NCI-H146 (cell line): ENCODE measurements at places on chromosomes 6 and 20.
A peak's percentile ranks its signal among the peaks of the same experiment; 100 is the strongest.

GRCh38 chr6:106658469-106658868 is 29.1 kb downstream of the QRSL1 start:
- no peak for DNase-seq

DNA sequence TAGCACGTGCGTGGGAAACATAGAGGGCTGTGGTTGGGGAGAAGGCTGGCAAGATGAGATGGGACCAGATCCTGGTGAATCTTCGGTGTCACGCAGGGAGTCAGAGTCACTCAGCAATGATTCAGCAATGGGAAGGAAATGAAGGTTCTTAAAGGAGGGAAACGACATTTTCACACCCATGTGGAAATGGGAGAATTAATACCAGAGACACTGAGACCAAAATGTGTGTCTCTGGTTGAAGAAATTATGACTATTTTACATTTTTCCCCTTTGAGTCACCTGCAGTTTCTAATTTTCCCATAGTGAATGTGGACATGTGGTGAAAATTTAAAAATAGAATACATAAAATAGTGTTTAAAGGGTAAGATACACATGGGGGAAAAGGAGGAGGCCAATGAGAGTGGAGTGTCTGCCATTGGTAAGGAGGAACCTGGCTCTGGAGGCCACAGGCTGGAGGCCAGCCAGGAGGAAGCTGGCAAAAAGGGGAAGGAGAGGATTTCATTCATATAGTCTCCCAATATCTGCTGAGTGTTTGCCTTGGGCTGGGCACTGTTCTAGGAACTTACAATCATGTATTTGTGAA is 17.5 kb downstream of the NRN1 start:
- DNase-seq, result no peak

GRCh38 chr6:61886608-61887259 is 399.3 kb downstream of the KHDRBS2 start:
- no peak for DNase-seq

DNA sequence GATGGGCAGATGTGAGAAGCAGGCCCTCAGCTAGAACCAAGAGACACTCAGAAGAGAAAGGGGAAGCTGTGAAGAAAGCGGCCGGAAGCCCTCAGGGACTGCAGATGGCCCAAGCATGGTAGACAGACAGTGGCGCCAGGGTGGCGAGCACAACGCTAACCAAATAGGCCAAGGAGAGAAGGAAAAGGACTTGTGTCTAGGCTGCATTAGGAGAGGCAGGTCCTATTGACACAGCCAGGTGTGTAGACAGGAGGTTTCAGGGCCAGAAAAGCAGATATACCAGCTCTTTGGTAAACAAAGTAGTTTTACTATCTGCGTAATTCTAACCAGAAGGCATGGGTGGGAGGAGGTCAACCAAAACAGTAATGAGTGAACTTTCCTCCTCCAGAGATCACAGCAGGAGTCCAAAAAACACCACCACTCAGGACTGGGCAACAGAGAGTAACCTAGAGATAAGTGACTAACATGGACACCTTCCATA is 15.8 kb upstream of the MAP7 start:
- peak; percentile 53 for DNase-seq

DNA sequence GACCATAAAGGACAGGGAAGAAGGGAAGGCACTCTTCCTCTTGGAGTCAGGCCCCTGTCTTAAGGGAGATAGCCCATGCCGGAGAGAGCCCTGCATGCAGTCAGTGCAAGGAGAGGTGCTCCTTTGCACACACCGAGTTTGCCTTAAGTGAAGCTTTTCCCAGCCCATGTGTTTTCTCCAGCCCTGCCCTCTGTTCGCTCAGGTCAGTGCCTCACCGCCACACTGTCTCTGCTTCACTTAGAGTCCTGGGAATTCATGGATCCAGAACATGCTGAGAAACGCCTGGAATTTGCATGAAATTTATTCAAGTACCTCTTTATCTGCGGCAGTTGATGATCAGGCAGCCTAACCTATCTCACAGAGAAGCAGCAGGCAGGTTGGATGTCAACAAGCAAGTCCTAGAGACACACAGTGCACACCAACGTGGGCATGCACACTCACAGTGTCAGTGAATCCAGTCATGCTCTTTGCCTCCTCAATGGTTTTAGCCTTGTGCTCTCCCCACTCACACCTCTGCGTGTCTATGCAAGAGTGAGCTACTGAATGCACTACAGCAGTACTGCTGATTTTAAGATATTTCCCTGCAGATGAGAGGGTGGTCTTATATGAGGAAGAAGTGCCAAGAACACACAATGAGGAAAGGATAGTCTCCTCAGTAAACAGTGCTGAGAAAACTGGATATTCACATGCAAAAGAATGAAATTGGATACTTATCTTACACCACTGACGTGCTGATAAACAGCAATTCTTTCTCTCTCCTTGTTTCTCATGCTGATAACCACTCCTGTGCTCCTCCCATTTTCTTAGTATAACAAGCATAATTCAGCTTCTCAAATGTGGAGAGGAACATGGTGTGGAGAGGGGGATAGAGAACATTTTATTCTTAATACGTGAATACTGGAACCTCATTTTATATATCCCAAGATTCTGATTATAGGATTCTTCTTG is 295.1 kb upstream of the CDYL start:
- no peak for DNase-seq

DNA sequence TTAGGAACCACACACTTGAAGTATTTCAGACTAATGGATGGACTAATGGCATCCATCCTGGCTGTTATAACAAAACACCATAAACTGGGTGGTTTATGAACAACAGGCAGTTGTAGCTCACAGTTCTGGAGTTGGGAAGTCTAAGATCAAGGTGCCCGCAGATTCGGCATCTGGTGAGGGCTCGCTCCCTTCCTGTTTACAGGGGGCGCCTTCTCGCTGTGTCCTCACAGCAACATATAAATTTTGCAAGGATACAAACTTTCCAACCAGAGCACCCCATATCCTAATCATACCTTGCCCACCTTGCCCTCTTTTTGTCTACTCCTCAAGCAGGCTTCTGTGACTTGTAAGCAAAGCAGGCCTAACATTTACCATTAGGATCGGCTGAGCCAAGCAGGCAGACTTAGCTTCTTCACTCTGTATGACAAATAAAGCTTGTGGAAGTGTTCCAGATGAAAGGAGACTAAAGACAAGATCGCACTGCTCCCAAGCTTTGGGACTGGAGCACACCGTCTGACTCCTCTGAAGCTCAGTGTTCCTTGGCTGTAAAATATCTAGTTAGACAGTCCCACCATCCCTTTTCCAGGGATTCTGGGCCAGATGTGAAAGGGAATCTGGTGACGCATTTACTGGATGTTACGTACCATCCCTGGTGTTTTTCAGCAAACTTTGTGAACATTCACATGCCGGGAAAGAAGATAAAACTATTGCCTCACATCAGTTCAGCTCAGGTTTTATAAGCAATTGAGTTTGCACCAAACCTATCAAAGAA is 34.9 kb downstream of the GFOD1 start:
- DNase-seq, result no peak

GRCh38 chr6:11830105-11830504 is 51.5 kb upstream of the ADTRP start:
- no peak for DNase-seq

DNA sequence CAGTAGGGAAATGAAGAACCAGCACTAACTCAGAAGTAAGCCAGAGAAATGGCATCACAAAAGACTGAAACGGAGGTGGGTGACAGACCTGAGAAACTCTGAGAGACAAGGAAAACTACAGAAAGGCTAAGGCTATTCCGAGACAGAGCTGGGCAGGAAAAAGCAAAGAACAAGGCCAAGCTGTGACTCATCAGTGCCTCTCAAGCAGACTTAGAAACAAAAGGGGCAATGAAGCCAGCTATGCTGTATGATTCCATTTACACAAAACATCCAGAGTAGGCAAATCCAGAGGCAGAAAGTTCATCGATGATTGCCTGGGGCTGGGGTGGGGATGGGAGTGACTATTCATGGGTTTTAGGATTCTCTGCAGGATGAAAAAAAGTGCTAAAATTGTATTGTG is 50.0 kb downstream of the SLC23A2 start:
- DNase-seq, result no peak

DNA sequence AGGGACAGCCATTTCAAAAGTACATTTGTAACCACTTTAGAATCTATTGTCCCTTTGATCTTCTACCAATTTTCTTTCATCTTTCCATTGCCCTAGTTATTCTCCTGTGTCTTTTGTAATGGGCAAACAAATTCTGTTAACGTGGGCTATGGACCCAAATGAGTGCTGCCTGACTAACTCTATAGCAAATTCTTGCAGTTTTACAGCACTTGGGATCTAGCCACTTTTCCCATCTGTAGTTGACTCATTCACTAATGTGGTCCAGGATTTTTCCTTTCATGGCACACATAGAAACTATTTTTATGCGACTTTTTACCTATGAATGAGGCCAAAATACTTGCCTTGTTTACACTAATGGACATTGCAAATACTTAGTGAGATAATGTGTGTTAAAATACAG is 52.0 kb downstream of the GRIK2 start:
- DNase-seq, result no peak

GRCh38 chr6:105352037-105352617 is 50.8 kb downstream of the PREP start:
- no peak for DNase-seq

- DNase-seq, result no peak
These were observed 108.1 kb downstream of the FAM50B start for GRCh38 chr6:3957321-3957720.

GRCh38 chr20:56778765-56779195 is 149.7 kb downstream of the TFAP2C start:
- DNase-seq, result no peak

GRCh38 chr20:64194269-64194668 is 30.0 kb downstream of the MYT1 start:
- no peak for DNase-seq

- no peak for DNase-seq
These were observed 2.8 kb downstream of the EZR start for GRCh38 chr6:158816329-158816728.

DNA sequence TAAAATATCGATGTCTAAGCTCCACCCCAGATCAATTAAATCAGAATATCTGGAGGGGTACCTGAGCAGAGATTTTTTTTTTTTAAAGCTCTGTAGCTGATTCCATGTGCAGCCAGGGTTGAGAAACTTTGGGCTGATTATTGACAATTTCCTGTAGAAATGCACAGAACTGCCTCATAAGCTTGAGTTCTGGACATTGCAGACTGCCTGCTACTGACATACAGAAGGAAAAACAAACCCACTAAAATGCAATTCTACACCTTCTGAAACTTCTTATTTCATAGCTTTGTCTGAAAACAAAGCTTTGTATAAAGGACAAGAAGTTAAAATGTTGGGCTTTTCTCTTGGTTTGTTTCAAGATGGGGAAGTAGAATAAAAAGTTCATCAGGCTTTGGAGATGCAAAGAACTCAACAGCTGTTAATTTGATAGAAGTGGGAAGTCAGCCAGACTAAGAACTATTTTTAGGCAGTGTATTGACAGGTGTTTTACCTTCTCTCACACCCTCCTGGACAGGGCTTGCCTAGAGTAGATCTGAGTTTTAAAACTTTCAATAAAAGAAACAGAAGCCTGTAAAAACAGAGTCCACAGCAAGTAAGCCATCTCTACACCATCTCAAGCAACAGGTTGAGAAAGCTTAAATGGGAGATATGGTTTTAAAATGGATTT is 147.7 kb downstream of the KCNQ5 start:
- DNase-seq, result no peak

DNA sequence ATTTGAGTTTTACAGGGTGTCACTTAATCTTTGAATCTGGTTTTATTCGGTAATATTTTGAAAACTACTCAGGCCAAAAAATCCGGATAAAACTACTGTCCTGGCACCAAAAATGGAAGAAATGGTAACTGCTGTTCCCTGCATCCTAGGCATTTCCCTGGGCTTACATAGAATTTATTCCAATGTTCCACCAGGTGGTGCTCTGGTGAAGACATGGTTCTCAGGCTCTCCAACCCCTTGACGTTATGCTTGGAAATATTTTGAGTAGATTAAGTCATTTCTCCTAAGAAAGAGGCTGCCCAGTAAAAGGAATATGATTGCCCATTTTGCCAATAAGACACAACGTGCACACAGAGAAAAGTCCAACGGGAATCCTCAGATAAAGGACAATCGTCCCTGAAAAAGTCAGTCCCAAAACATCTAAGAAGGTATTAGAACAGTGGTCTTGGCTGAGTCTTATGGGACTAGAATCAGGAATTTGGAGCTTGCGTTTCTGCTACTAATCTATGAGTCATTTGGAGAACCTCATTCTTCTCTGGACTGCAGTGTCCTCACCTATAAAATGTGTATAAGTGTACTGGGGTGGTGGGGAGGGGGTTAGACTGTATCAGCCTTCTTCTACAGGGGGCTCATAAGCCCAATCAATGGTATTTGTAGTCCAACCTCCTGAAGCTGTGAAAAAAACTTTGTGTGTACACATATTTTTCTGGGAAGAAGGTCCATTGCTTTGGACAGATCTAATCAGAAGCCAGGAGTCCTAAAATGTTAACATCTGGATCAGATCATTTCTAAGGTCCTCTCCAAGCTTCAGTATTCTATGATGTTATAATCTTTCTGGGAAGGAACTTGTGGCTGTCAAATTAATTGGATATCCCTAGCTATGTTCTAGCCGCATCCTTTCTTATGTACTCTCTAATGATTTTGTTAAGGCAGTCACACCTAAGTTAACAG is 131.0 kb upstream of the BMP2 start:
- peak; percentile 70 for DNase-seq

GRCh38 chr6:135088818-135089809 is 34.5 kb upstream of the HBS1L start:
- no peak for DNase-seq

DNA sequence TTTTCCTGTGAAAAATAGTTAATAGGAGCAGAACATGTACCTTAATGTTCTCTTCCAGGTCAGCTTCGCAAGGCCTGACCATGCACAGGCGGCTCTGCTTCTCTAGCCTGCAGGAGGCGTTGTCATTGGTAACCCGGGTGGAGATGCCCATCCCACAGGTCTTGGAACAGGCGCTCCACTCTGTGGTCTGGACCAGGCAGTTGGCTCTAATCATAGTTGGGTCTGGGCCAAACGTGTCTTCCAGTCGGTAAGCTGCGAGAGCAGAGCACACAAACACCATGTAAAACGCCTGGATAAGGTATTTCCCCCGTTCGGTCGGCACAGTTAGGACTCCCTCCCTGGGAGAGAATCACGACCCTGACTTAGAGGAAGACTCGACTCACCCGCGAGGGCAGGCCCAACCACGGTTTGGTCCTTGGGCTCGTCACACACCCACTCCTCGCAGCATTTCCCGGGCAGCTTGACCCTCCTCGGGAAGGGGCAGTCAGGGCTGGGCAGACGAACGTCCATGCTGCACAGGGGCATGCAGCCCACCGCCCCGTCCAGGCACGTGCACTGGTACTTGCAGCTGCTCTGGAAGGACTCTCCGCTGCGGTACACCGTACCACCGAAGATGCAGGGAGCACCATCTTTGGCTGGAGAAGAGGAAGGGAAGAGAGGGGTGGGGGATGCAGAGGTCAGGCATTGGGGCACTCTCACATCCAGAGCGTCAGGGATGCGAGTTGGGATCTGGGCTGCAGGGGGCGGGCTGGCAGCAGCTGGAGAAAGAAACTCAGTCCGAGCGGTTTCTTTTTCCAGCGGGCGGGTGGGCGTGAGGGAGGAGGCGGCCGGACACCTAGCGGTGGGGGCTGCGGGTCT is 1.0 kb downstream of the CCN2 start:
- peak; percentile 87 for DNase-seq

GRCh38 chr6:43582911-43583310 is 6.9 kb downstream of the POLH start:
- no peak for DNase-seq
